Glutamatergic neuron (in vitro differentiated cells): ENCODE measurements at places on chromosomes 5 and 9.

- no peak for DNase-seq
Measured at GRCh38 chr5:179504191-179504590, 46.2 kb upstream of the RUFY1 start.

DNA sequence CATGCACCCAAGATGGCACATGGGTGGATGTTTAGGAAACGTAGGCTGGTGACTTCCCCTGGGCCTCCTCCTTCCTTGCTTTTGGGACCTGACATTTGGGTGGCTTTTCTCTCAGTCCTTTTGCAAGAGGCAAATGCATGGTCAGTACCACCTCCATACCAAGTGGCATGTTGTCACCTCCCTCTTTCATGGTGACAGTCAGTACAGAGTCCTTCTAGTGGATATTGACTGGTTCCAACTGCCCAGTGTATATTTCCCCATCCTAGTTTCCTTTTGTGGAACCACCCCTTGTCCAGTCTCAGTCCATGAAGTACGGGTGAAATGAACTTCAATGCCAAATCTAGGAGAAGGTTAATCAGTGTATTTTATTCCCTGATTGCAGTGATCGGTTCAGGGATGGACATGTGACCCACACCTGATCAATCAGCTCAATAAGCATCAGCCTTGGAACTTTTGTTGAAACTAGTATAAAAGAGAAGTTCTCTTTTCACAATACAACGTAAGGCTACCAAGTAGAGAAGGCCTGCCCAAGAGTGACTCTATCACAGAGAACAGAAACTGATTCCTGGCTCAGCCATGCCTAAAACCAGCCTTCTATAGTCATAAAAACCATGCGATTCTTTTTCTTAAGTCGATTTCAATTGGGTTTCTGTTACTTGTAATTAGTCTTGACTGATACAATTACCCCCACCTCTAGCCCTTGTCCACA is 143.4 kb upstream of the KLF9 start:
- DNase-seq: no peak

GRCh38 chr9:133151041-133151440 is 12.7 kb downstream of the GBGT1 start:
- peak; percentile 8 for DNase-seq

GRCh38 chr9:11457825-11458790 is 845.3 kb upstream of the PTPRD start:
- peak; percentile 77 for DNase-seq

GRCh38 chr5:10607023-10607665 is 43.3 kb downstream of the ANKRD33B start:
- DNase-seq: no peak

GRCh38 chr5:22531986-22532385 is 321.2 kb downstream of the CDH12 start:
- no peak for DNase-seq

GRCh38 chr9:122036988-122037387 is 56.1 kb downstream of the TTLL11 start:
- no peak for DNase-seq

DNA sequence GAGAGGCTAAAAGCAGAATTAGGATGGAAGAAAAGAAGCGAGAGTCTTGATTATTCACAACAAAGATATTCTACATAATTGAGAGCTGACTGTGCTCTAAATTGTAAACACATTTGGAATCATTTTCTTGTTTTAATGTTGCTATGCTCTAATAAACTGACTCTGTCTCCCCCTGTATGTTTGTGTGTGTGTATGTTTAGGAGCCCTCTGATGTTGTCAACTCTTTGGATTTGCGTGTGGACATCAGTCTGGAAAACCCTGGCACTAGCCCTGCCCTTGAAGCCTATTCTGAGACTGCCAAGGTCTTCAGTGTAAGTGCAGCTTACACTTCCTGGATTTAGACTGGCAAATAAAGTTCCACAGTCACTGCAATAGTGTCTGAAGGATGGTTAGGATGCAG is 37.8 kb downstream of the MOCS2 start:
- DNase-seq: no peak

- no peak for DNase-seq
Measured at GRCh38 chr5:96321345-96321744, 111.7 kb downstream of the PCSK1 start.

GRCh38 chr9:133375116-133375723 is 640 bp downstream of the SURF4 start:
- no peak for DNase-seq

DNA sequence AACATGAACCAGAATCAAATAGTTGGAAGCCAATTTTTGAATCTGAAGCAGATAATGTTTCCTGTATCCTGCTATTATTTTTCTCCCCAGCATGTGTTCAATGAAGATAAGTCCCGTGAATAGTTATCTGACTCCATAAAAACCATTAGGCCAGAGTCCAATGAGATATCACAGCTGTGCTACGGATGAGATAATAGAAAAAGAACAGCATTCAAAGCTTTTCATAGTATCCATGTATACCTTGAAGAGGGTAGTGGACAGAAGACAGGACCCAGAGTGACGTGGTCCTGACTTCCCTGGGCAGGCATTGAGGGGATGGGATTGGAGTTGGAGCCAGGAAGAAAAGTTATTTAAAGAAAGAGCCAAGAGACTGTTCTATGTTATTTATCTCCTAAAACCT is 50.7 kb upstream of the C6 start:
- no peak for DNase-seq

DNA sequence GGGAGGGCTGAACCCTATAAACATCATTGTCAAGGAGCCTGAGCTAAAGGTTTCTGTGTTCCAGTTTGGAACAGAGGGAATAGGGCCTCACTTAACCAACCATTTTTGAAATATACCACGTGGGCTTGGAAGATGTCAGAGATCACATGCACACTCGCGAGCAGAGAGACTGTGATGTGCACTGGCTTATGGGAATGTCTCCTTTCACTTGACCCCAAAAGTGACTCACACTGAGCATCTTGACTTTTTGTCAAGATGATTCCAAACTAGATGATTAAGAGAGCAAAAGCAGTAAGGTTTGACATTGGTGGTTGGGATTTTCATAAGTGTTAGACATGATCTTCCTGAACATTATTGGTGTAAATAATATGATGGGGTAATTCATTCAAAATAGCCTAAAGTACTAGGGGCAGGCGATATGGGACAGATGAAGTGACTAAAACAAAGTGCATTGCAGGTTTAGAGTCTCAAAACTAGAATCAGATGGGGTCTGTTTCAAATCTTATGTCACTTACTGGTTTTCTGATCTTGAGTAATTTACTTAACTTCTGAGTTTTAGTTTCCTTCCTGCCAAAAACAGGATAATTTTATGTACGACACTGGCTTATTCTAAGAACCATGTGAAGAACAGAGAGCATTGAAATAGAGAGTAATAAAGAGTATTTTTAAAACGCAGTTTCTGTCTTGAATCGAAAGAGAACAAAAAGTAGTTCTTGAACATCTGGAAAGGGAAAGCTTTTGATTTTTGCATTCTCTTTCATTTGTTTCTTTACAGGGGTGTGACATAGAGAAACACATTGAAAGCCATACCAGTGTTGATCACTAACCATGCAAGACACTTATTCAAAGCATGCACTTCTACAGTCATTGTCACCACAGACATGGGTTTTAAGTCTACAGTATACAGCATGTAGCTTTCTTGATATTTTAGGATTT is 383.0 kb downstream of the DIRAS2 start:
- DNase-seq: no peak

DNA sequence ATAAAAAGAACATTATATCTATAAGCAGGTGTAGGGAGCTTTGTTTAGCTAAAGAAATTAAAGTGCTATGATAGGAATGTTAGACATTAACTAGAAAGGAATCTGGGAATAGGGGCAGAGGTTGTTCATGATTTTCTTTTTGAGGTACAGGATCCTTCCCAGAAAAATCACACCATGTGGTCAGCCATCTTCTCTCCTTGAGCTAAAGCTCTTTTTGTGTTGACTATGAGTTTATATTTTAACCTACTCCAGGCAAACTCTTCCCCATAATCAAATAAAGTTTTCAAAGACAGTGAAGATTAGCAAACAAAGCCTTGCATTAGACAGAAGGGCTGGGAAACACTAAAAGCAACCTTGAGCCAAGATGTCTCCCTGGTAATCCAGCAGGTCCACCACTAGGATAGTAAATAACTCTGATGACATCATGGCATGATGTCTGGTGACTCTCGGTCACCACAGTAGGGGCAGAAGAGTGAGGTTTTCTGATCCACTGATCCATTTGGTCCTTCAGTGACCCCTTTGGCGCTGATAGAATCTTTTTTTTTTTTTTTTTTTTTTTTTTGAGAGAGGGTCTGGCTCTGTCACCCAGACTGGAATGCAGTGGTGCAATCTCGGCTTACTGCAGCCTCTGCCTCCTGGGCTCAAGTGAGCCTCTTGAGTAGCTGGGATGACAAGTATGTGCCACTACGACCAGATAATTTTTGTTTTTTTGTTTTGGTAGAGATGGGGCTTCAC is 30.6 kb upstream of the IL6ST start:
- DNase-seq: no peak

GRCh38 chr9:130372057-130372456 is 72.7 kb upstream of the ASS1 start:
- DNase-seq: no peak

DNA sequence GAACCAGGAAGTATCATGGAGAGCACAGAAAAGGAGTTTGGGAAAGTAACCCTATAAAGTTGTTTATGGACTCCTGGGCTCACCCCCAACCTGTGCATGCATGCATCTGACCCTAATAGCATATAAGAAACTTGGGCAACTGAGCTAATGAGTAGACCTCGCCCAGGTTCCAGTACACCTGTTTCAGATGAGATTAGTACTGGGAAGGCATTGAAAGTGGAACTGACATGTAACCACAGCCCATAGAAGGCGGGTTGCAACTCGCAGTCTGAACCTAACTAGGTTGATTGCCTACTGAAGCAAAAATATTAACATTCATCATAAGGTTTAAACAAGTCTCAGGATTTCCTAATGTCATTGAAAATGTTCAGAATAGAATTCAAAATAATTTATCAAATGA is 87.0 kb downstream of the WNK2 start:
- no peak for DNase-seq

DNA sequence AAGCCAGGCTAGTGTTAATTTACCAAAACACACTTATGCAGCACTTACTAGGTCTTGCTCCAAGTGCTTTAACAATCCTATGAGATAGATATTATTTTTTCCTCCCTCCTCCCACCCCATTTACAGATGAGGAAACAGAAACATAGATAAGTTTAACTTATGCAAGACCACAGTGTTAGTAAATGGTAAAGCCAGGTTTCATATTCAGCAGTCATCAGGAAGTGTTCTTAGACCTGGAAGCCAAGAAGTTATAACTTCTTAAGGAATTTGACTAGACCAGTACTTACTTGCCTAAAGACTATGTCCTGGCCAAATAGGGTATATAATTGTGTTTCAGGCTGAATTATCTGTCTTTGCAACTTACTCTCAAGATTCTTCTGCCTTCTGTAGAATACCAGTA is 15.9 kb downstream of the ABHD17B start:
- DNase-seq: no peak

- no peak for DNase-seq
Measured at GRCh38 chr5:132104556-132104955, 31.0 kb downstream of the CSF2 start.

GRCh38 chr5:138466125-138466899 is 1.0 kb downstream of the EGR1 start:
- no peak for DNase-seq

- no peak for DNase-seq
Measured at GRCh38 chr5:157398305-157398704, 61.7 kb upstream of the NIPAL4 start.

- no peak for DNase-seq
Measured at GRCh38 chr5:173845321-173845720, 42.8 kb upstream of the CPEB4 start.

DNA sequence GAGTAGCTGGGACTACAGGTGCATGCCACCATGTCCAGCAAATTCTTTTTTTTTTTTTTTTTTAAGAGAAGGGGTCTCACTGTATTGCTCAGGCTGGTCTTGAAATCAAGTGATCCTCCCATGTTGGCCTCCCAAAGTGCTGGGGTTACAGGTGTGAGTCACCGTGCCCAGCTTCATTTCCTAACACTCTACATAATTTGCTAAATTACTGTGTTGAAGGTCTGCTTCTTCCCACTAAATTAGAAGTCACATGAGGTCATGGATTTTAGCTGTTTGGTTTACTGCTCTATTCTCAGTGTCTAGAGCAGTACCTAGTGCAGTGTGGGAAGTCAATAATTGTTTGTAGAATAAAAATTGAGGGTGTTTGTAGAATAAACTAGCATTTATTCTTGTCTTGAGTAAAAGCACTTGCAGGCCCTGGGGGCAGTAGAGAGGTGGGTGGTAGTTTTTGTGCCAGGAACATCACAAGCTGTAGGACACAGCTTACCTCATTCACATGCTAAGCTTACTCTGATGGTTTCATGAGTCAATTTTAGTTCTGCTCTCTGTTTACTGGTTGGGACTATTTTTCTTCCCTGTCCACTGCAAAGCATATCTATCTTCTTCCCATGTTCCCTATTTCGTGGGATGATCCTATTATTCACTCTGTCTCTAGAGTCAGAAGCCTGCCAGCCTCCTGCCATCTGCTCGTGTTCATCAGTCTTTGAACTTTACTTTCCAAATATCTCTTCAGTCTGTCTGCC is 7.0 kb downstream of the TEX48 start:
- no peak for DNase-seq

- no peak for DNase-seq
Measured at GRCh38 chr9:82424599-82425120, 436.1 kb downstream of the SPATA31D1 start.

- DNase-seq: no peak
Measured at GRCh38 chr9:94183240-94183999, 75.7 kb upstream of the ZNF169 start.

- no peak for DNase-seq
Measured at GRCh38 chr5:67900514-67900913, 315.0 kb upstream of the PIK3R1 start.

- DNase-seq: peak; percentile 82
Measured at GRCh38 chr5:317086-317811, 4.3 kb upstream of the AHRR start.

DNA sequence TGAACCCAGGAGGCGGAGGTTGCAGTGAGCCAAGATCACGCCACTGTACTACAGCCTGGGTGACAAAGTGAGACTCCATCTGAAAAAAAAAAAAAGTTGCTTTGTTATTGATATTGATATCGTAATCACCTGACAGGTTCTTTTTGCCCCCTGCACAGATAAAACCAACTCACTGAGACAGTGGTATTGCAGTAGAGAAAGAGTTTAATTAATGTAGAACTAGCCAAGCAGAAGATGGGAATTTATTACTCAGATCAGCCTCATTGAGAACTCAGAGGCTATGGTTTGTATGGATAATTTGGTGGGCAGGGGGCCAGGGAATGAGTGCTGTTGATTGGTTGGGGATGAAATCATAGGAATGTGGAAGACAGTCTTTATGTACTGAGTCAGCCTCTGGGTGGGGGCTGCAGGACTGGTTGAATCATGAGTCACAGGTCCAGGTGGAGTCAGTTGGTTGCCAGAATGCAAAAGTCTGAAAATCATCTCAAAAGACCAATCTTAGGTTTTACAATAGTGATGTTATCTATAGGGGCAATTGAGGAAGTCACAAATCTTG is 35.8 kb upstream of the MEGF10 start:
- DNase-seq: no peak

- no peak for DNase-seq
Measured at GRCh38 chr5:137501846-137502406, 2.8 kb upstream of the SPOCK1 start.
